Colonic mucosa (tissue), 4 donors: ENCODE measurements at places on chromosomes 2 and 18. TPM values are rescaled to one million over a fixed set of nuclear protein-coding genes. Genes with fewer than 3 reads are reported as not detected.

DNA sequence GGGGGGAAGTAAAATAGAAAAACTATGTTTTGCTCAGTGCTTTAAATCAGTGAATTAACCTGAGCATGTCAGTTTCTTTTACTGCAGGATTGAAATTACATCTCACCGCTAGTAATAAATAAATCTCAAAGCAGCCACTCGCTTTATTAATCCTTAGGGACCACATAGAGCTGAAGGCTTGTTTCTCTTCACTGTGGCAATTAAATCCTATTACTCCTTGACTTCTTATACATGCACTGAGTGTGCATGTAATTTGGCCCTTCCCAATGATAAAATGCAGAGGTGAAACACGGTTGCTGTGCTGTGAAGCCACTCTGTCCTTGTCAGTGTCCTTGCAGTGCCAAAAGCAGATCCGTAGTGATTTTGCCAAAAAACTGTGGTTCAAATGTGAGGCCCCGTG is 77.1 kb upstream of the RBM44 start:
- no peaks in the 10 kb centered on the region for H3K27me3 ChIP-seq
- no peak overlapping the region for H3K4me3 ChIP-seq
- peaks cover 30% of the 10 kb centered on the region for H3K4me1 ChIP-seq
- no peak for DNase-seq
- H3K36me3 ChIP-seq: no peaks in the 10 kb centered on the region

DNA sequence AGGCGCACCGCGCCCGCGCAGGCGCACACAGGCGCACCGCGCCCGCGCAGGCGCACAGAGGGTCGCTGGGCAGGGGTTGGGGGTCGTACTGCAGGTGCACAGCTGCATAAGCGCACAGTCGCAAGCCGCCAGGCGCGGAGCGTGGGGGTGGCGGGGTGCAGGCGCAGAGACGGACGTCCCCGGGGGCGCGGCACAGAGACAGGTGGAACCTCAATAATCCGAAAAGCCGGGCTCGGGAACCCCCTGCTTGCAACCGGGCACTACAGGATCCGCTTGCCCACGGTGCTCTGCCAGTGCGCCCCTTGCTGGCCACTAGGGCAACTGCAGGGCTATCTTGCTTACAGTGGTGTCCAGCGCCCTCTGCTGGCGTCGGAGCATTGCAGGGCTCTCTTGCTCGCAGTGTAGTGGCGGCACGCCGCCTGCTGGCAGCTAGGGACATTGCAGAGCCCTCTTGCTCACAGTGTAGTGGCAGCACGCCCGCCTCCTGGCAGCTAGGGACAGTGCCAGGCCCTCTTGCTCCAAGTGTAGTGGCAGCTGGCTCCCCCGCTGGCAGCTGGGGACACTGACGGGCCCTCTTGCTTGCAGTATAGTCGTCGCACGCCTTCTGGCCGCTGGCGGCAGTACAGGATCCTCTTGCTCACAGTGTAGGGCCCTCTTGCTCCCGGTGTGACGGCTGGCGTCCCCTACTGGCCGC is 34.9 kb downstream of the FAM110C start:
- H3K36me3 ChIP-seq: no peaks in the 10 kb centered on the region
- DNase-seq: peak; percentile 79
- H3K4me3 ChIP-seq: no peak overlapping the region
- no peak overlapping the region for H3K27ac ChIP-seq

DNA sequence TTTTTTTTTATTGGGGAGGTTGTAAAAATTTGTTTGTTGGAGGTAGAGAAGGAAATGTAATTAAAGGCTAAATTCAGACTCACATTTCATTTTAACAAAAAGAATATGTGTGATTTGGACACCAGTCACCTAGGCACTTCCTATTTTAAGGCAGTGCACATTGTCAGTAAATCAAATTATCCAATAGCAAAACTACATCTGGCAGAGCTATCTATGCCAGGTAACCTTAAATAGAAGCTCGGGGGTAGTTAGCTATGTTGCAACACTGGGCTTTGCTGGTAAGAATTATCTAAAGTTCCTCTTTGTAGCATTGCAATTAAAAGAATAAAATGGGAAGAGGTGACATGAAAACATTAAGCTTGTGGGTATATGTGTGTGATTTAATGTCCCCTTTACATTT is 1064.4 kb upstream of the ZEB2 start:
- no peak overlapping the region for H3K27ac ChIP-seq
- DNase-seq: no peak
- H3K4me1 ChIP-seq: no peaks in the 10 kb centered on the region
- no peak overlapping the region for H3K4me3 ChIP-seq
- H3K27me3 ChIP-seq: no peaks in the 10 kb centered on the region
- no peaks in the 10 kb centered on the region for H3K36me3 ChIP-seq

DNA sequence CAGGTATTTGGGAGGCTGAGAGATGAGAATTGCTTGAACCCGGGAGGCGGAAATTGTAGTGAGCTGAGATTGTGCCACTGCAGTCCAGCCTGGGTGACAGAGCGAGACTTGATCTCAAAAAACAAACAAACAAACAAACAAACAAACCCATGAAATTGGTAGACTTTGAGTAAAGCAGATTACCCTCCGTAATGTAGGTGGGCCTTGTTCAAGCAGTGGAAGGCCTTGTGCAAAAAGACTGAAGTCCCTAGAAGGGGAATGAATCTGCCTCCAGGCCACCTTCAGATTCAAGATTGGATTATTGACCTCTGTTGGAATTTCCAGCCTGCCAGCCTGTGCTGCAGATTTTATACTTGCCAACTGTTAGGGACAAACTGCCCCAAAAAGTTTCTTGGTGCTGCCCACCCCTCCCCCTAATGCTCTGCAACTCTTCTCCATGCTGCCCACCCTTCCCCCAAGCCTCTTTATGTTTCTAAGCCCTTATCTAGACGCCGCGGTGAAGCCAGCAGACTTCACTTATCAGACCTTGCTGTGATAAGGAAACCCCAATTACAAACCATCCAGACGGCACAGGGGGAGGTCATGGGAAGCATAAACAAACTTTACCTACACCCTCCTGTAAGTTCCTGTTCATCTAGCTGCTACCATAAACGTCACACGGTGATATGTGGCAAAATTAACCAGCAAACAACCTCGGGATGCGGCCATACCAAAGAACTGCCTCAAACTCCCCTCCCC is 17.0 kb downstream of the CYP27A1 start:
- no peak overlapping the region for H3K4me3 ChIP-seq
- H3K27ac ChIP-seq: no peak overlapping the region
- no peaks in the 10 kb centered on the region for H3K4me1 ChIP-seq
- H3K36me3 ChIP-seq: no peaks in the 10 kb centered on the region

Gene KRCC1
- 45.6 TPM for total RNA-seq

Gene VWC2L
- not detected for total RNA-seq

Gene AOX1
- 2.9 TPM for total RNA-seq

Gene MEIS1
- total RNA-seq: 23.1 TPM

Gene SELENOI
- 42.2 TPM for total RNA-seq

Gene MERTK
- total RNA-seq: 3.9 TPM

Gene PFN4
- 0.27 TPM for total RNA-seq
